ENCODE measurements at places on chromosomes 1 and 21.
A peak's percentile ranks its signal among the peaks of the same experiment; 100 is the strongest.

- DNase-seq: no peak
Observed at GRCh38 chr21:37475186-37475868, 108.8 kb downstream of the DYRK1A start.

GRCh38 chr21:42799516-42799915 is 79.8 kb downstream of the WDR4 start:
- no peak for DNase-seq

- DNase-seq: no peak
Observed at GRCh38 chr1:234611847-234612351, 1.9 kb upstream of the IRF2BP2 start.

- DNase-seq: no peak
Observed at GRCh38 chr1:200982071-200982945, 41.2 kb downstream of the KIF21B start.

DNA sequence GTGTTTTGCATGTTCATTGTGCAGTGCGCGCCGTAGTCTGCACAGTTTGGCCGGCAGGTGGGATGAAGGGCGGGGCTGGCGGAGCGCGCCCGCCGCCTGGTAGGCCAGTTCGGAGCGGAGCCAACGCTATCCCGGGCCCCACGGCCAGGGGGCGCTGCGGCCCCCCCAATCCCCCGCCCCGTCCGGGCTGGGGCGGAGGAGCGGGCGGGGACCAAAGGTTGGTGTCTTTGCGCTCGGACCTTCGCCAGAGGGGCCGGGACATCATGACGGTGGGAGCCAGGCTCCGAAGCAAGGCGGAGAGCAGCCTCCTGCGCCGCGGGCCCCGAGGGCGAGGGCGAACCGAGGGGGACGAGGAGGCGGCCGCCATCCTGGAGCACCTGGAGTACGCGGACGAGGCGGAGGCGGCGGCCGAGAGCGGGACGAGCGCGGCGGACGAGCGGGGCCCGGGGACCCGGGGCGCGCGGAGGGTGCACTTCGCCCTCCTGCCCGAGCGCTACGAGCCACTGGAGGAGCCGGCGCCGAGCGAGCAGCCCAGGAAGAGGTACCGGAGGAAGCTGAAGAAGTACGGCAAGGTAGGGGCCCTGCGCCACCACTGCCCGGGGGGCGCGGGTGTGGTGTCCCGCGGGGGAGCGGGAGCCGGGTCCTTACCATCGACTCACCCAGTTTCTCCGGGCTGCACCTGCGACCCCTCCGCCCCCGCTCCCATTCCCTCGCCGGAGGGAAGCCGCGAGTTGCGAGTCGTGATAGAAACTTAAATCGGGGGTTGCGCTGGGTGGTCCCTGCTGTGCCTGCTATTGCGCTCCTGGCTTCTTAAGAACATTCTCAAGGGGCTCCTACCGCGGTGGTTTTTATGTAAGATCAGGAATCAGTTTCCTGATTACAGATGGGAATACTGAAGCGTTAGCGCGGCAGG is at the start of gene C1orf115:
Gene C1orf115, plus strand, starts transcription at position 224 of the 913 bp plus-strand sequence. Its CDS starts 40 bp downstream, at position 264.
- peak; percentile 24 for DNase-seq

- DNase-seq: no peak
Observed at GRCh38 chr1:31617218-31617915, at the start of gene HCRTR1. Gene HCRTR1, plus strand, starts transcription at chr1:31617689. Its CDS starts 1,504 bp downstream, at chr1:31619193.

- no peak for DNase-seq
Observed at GRCh38 chr21:31686272-31686915, 26.9 kb downstream of the SOD1 start.

DNA sequence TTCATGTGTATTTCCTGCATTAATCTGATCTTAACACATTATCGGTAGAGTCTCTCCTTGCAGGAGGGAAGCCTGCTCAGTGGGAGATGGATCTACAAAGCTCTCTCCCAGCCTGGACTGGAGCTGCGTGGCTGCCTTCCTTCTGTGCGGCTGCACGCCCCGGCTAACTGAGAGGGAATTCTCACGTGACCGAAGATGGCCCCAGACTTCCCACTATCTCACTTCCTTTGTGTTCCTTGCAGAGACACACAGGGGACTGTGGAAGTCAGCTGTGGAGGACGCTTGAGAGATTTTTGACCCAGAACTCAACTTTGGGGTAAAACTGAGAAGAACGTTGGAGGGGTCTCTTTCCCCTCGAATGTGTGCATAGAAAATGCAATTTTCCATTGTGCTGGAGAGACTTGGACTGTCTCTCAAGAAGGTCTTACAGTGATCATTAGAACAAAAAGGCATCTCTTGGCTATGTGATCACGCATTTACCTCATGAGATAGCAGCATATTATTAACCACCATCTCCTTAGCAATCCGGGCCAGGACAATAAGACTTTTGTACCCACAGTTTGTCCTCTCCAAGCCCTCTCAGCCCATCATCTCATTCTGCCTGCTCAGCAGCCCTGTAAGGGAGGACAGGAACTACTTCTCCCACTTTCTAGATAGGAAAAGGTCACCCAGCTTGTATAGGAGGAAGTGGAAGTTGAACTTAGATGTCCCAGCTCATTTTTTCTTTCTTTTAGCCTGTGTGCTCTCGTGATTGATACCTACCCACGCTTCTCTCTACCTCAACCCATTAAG is 49.3 kb upstream of the TARBP1 start:
- DNase-seq: no peak

GRCh38 chr21:43286196-43286595 is 117.4 kb downstream of the CRYAA start:
- DNase-seq: no peak

DNA sequence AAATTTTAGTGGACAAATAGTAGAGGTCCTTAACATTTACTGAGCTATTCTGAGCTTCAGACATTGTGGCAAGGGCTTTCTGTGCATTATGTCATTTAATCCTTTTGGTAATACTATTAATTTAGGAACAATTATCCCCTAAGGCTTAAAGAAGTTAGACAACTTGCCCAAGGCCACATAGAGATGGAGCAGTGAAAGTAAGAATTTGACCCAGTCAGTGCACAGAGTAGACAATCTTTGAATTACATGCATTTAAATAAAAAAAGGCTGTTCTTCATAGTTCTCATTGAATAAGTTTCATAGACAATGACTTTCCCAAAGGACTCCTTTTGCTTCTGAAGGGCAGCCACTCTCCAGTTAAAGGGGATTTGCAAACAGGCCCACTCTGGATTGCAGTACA is 142.7 kb downstream of the RUNX1 start:
- DNase-seq: no peak

DNA sequence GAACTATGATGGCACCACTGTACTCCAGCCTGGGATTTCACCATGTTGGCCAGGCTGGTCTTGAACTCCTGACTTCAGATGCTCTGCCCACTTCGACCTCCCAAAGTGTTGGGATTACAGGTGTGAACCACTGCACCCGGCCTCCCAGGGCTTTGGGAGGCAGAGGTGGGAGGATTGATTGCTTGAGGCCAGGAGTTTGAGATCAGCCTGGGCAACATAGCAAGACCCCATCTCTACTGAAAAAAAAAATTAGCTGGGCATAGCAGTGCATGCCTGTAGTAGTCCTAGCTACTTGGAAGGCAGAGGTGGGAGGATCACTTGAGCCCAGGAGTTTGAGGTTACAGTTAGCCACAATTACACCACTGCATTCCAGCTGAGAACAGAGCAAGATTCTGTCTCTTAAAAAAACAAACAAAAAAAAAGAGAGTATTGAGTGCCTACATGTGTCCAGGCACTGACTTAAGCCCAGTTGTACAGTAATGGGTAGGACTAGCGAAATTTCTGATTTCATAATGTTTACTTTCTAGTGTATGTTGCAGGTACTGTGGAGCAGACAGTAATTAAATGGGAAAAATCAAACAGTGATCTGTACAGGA is 4.2 kb downstream of the MANEAL start:
- DNase-seq: no peak

- DNase-seq: peak; percentile 62
Observed at GRCh38 chr1:153568367-153569099, 2.9 kb upstream of the S100A2 start.

DNA sequence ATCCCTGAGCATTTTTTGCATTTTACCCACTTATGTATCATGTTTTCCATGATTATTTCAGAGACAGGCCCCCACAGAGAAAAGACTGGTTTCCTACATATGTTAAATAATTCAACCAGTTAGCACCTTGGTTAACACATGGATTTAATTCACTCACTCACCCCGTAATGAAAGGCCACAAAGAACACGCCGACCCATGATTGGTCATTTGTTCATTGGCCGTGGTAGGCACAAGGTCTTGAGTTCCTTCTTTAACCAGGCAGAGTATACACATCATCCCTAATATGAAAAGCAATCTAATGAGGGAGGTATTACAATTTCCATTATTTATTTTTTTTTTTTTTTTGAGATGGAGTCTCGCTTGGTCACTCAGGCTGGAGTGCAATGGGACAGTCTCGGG is 50.6 kb downstream of the RPS6KA1 start:
- DNase-seq: no peak

- no peak for DNase-seq
Observed at GRCh38 chr1:36096500-36097432, 8.1 kb downstream of the ADPRS start.

GRCh38 chr1:207030522-207031009 is 2.0 kb downstream of the C1orf116 start:
- DNase-seq: no peak

DNA sequence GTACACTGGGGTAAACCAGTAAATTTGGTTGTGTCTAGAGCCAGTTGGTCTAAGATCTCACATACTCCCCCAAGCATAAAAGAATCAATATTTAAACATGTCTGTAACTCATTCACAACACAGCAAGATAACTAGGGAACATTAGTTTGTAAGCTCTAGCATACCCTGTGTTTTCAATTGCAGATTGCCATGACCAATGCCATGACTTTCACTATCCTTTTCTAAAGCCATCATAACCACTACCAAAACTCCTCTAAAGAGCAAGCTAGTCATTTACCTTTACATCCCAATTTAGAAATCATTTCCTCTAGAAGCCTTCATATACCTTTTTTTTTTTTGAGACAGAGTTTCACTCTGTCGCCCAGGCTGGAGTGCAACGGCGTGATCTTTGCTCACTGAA is 56.5 kb upstream of the PLA2G4A start:
- no peak for DNase-seq

GRCh38 chr1:244368279-244368678 is 83.4 kb downstream of the ADSS2 start:
- DNase-seq: no peak

GRCh38 chr1:58060559-58061170 is 485.9 kb downstream of the OMA1 start:
- DNase-seq: no peak

DNA sequence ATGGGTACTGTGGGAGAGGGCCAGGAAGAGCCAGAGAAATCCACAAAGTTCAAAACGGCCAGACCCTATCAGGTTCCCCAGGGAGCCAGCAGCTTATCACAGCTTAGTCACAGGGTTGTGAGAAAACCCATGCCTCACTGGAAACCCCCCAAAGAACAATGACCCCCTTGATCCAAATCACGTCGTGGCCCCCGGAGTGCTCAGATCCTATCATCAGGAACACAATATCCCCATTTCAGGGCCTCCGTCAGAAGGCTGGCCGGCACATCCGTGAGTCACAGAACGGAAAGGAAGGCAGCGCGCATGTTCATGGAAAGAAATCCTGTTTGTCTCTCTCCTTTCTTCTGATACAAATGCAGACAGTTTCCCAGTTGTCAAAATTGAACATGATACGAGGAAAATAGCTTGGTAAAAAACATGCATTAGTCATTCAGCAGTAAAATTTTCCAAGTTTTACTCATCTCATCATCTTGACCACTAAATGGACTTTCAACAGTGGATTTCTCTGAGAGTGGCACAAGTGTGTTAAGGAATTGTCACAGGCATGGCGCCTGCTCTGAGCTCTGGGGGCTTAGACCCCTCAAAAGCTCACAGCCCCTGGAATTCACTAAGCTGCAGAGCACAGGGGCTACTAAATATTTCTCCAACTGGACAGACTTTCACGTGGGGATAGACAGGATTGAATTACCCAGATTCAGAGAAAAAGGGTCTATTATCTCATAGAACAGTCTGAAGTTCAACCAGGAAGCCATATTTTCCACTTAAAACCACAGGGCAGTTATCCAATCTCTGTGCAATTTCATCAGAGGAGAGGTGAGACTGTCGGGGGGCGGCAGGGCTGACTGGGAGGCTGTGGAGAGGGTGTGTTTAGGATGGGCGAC is 124.8 kb downstream of the RIPK4 start:
- DNase-seq: no peak

GRCh38 chr1:23496490-23497181 is 12.7 kb upstream of the ASAP3 start:
- no peak for DNase-seq

DNA sequence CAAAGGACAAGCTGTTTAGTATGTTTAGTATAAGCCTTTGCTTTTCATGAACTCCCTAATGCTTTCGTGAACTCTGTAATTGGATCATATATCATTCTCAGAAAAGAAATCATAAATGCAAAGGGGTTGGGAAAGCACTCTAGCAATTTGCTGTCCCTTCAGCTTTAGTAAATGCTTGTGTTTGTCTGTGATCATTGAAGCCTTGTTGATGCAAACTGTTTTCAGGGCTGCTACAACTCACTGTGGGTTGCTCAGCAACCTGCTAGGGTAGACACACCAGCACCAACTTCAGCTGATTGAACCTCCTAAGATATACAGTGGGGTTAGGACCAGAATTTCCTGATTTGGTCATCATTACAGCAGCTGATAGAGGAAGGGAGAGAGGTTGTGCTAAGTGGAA is 95.0 kb downstream of the SGIP1 start:
- DNase-seq: no peak

DNA sequence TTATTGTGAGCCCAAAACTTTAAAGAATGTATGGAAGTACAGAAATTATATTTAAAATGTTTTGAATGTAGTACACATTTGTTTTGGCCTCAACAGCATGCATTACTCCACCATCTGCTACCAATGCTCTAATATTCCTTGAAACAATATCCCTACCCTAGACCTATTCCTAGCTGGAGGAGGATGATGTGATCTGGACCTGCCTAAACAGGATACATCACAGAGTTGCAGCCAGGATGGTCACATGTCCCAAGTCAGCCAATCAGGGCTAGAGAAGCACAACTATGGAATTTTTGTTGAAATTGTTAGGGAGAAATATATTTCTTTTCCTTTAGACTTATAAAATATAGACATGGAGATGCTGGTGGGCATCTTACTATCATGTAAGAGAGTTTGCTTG is 623.3 kb upstream of the NR5A2 start:
- no peak for DNase-seq

GRCh38 chr1:200184196-200184595 is 156.7 kb downstream of the NR5A2 start:
- no peak for DNase-seq

DNA sequence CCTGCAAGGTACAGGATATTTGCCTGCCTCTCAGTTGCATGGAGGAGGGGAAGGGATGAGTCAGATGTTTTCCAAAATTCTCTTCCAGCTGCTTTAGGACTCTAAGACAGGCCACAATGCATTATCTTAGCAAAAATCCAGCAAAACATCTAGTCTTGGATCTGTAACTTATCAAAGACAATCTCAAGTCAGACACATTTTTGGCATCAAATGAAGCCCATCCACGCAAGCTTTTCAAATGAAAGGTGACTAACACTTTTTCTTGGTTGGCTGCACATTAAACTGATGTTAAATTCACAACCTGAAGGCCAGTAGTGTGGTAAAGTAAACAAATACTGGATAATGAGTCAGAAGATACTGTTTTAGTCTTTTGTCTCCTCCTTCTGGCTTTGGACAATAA is 21.3 kb downstream of the FAM78B start:
- no peak for DNase-seq
